Stimulated activated CD4-positive, alpha-beta T cell treated with anti-CD3 and anti-CD28 coated beads, Interleukin-2, amount 100 ng/mL, for 48 hours (primary cell): ENCODE measurements at places on chromosomes 7 and 10.

DNA sequence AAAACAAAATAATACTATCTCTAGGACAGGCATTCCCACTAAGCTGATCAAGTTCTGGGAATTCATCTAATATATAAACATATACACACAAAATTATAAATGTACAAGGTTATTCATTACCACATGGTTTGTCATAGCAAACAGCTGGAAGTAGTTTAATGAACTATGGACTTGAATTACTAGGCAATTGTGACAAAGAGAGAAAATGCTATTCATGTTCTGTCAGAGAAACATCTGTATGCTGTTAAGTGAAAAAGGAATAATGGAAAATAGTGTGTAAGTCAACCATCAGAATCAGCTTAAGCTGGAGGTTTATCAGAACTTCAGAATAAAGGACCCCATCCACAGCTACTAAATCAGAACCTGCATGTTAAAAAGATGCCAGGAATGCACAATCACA, 2.8 kb downstream of the ZNF248 start:
- no peak for DNase-seq

GRCh38 chr7:107390916-107391315, 78.9 kb upstream of the GPR22 start:
- DNase-seq = no peak

- no peak for DNase-seq
These were observed 125.5 kb downstream of the PTPN20 start for GRCh38 chr10:47036771-47037170.

- DNase-seq = no peak
These were observed 46.0 kb downstream of the ATAD1 start for GRCh38 chr10:87771871-87772500.

GRCh38 chr10:129477051-129477450, 10.0 kb downstream of the MGMT start:
- no peak for DNase-seq

- no peak for DNase-seq
These were observed 21.8 kb downstream of the VIM start for GRCh38 chr10:17249820-17250219.

DNA sequence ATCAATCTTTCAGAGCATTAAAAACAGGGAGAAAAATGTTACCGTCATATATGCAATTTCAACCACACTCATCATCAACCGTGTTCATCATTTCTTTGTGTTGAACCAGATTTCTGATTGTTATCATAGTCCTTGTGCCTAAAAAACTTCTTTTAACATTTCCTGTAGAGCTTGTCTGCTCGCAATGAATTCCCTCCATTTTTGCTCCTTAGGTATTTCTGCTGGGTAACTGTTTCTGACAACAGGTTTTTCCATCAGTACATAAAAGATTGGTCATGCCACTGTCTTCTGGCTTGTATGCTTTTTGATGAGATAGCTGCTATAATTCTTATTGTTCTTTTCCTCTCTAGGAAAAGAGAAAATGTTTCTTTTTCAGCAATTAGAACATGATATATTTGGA, 8.6 kb upstream of the RBM33 start:
- no peak for DNase-seq

GRCh38 chr10:14554491-14555205, 220.0 kb downstream of the FAM107B start:
- no peak for DNase-seq

DNA sequence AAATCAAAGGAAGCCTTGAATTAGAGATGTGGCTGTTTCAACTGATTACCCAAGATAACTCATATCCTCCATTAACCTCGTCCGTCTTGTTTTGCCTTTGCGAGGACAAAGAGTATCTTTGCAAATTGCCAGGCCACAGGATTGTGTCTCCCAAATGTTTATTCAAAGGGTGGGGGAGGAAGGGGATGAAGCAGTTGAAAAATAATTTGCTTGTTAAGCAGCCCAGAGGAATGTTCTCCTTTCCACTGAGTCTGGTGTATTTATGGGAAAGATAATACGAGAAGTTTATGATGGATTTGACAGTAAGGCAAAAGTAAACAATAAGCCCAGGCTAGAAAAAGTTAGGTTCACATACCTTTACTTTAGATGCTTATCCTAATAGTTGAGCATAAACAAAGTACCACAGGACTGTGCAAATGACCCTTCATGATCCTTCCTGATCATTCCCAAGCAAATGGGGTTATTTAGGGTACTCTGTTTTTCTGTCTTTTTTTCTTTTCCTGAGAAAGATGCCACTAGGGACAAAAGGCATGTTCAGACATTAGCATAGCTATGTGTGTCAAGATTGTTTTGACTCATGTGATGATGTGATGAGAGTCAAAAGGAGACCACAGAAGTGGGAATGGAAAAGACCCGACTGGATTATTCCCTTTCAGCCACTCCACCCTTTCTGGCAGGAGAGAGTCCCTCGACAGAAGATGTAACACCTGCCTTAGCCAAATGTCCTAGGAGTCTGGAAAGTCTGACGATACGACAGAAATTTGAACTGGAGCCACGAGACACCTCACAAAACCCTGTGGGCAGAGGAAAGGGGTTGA, 243.0 kb upstream of the GLI3 start:
- DNase-seq = no peak

GRCh38 chr7:150381785-150382122, 2.6 kb downstream of the ZNF775 start:
- no peak for DNase-seq

- no peak for DNase-seq
These were observed 38.6 kb downstream of the ZCCHC24 start for GRCh38 chr10:79406683-79407422.

- no peak for DNase-seq
These were observed 657 bp downstream of the ECHDC3 start for GRCh38 chr10:11742779-11743298.

DNA sequence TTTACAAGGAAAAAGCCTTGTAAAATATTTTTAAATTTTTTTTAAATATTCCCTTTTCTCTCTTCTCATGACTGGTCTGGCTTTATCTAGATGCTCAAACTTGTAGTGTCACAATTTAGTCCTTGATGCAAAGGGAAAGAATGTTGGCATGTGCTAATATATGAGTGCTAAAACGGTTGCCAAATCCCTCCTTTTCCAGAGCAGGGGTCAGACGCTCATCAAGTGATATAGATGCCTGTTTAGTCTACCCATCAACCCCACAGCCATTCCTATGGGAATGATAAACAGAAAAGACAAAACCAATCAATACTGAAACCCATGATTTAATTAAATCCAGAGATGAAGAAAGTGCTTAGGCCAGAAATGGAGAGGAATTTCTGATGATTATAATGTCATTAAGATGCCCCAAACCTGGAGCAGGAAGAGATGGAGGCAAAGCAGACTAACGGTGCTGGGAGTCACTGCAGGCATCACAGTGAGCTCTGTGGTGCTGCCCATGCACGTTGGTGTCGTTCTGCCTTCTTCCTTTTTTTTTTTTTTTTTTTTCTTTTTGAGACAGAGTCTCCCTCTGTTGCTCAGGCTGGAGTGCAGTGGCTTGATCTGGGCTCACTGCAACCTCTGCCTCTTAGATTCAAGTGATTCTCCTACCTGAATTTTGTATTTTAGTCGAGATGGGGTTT, 210.1 kb upstream of the STK17A start:
- DNase-seq = no peak

- peak; percentile 26 for DNase-seq
These were observed 37.1 kb downstream of the ELMO1 start for GRCh38 chr7:37411444-37412034.

DNA sequence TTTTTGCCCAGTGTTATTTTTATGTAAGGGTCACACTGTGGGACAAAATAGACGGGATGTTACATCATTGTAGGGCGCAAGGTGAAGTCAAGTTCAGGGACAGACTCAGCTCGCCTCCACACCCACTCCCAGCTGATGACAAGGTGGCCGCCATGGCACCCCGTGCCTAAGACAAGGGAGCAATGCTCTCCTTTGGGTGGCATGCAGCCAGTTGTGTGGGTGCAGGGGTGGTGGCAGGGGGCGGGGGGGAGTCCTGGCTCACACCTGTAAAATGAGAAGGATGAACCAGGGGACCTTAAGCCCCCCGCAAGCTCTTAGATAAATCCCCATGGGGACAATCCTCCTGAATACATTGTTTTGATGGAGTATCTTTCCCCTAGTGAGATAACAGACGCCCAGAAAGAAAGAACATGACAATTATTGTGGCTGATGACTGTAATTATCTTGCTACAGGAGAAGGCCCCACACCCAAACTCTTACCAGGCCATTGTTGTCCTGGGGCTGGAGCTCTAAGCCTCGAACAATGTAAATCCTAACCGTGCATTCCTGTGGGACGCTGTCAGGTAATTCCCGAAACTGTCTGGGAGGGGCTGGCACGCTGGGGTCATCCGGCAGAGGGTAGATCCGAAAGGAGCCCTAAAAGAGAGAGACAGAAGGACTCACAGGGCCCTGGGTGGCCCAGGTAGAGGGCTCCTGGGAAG, 148.7 kb downstream of the MYOF start:
- no peak for DNase-seq

GRCh38 chr7:136116186-136116585, 139.0 kb upstream of the MTPN start:
- DNase-seq = no peak
